Activated CD4-positive, alpha-beta T cell treated with anti-CD3 and anti-CD28 coated beads, Interleukin-2, amount 10 ng/mL, durations not matched to agents 7 days and 5 days (primary cell): ENCODE measurements at places on chromosomes 7 and 10.

GRCh38 chr7:100685631-100686145 lies 8.4 kb downstream of the GIGYF1 start:
- DNase-seq, result no peak

DNA sequence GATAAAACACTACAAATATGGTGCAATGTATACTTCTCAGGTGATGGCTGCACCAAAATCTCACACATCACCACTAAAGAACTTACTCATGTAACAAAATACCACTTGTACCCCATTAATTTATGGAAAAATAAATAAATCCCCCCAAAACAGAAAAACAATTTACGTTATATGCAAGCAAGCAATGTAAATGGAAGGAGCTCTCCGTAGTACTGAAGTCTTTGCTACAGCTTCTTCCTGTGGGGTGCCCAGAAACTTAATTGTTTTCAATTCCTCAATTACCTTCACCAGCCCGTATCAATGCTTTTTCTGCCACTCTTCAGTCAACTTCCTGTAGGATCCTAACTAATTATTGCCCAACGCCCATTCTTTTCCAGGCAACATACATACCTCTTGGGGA lies 138.1 kb downstream of the RELN start:
- no peak for DNase-seq

- peak; percentile 68 for DNase-seq
Measured at GRCh38 chr7:129298268-129298893, 73.6 kb downstream of the AHCYL2 start.

GRCh38 chr10:125038637-125039036 lies 96.7 kb downstream of the ZRANB1 start:
- DNase-seq, result no peak

GRCh38 chr7:131040467-131040932 lies 287.2 kb upstream of the MKLN1 start:
- DNase-seq, result peak; percentile 72

- no peak for DNase-seq
Measured at GRCh38 chr7:64277630-64278029, 36.1 kb upstream of the ZNF736 start.

DNA sequence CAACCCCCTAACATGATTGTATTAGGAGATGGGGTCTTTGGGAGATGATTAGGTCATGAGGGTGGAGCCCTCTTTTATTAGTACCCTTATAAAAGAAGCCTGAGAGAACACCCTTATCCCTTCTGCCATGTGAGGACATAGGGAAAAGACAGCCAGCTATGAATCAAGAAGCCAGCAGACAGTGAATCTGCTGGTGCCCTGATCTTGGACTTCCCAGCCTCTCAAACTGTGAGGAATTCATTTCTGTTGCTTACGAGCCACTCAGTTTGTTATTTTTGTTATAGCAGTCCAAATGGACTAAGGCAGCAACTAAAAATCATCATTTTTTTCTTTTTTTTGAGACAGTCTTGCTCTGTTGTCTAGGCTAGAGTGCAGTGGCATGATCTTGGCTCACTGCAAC lies 59.8 kb downstream of the SLC18A2 start:
- no peak for DNase-seq

- DNase-seq, result no peak
Measured at GRCh38 chr7:36621396-36621795, 102.9 kb downstream of the AOAH start.

GRCh38 chr10:335151-335800 lies 200.0 kb downstream of the ZMYND11 start:
- DNase-seq, result no peak

GRCh38 chr10:79221110-79222051 lies 125.9 kb upstream of the PPIF start:
- DNase-seq, result no peak

- DNase-seq, result no peak
Measured at GRCh38 chr7:118436663-118437062, 212.2 kb downstream of the ANKRD7 start.

- DNase-seq, result no peak
Measured at GRCh38 chr10:103679096-103679790, 176.1 kb downstream of the SH3PXD2A start.

GRCh38 chr7:156892081-156892800 lies 742 bp downstream of the LMBR1 start:
- DNase-seq, result peak; percentile 65

DNA sequence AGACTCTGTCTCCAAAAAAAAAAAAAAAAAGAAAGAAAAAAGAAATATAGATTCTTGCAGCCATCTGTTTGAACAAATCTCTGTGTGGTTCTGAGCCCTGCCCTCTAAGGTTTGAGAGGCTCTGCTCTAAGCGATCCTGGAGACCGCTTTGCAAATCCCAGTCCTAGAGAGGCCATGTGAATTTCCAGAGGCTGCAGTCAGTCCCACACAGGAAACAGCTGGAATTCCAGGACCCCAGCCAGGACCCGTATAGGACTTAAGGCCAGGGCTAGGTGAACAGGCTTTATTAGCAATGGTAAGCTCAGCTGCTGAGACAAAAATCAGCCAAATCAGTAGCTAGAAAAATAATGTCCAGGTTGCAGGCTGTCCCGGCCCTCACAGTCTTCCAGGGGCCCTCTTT lies 154.8 kb downstream of the RPS24 start:
- no peak for DNase-seq

DNA sequence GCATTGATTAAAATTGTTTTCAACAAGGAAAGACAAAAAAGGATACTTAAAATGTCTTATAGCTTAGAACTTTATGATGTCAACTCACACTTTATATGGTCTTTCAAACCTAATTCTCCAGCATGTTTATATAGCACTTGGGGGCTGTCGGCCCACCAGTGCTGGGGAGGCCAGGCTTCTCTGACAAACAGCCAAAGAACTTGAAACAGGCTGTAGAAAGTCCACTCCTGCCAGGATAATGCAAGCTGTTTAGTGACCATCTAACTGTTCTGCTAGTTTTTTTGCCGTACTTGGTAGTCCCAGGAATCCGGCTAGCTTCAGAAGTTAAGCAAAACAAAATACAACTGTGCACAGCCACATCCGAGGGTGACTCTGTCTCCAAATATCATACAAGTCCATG lies 13.6 kb upstream of the SOSTDC1 start:
- no peak for DNase-seq

GRCh38 chr10:127855976-127856375 lies 36.8 kb downstream of the CLRN3 start:
- DNase-seq, result no peak

GRCh38 chr7:97014145-97014750 lies 8.9 kb downstream of the DLX6 start:
- DNase-seq, result no peak

DNA sequence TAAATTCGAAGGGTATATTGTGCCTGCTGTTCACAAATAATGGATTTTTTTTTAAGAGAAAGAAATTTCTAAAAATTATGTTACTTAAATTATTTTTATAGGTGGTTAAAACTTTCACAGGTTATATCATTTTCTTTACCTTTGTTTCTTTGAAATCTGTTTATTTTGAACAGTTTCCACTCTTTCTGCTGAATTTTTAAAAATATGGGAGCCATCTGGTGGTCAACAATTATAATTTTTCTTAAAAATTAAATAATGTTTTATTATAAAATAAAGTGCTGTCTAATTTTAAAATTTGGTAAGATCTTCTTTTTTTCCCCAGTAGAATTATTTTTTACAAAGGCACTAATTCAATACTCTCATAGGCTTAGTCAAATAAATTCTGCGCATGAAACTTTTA lies 263.9 kb downstream of the ETV1 start:
- no peak for DNase-seq

- DNase-seq, result no peak
Measured at GRCh38 chr10:73950155-73950948, 39.4 kb downstream of the PLAU start.

- DNase-seq, result no peak
Measured at GRCh38 chr10:51567271-51567670, 132.1 kb downstream of the CSTF2T start.

- no peak for DNase-seq
Measured at GRCh38 chr7:101558742-101559325, 70.3 kb downstream of the MYL10 start.

DNA sequence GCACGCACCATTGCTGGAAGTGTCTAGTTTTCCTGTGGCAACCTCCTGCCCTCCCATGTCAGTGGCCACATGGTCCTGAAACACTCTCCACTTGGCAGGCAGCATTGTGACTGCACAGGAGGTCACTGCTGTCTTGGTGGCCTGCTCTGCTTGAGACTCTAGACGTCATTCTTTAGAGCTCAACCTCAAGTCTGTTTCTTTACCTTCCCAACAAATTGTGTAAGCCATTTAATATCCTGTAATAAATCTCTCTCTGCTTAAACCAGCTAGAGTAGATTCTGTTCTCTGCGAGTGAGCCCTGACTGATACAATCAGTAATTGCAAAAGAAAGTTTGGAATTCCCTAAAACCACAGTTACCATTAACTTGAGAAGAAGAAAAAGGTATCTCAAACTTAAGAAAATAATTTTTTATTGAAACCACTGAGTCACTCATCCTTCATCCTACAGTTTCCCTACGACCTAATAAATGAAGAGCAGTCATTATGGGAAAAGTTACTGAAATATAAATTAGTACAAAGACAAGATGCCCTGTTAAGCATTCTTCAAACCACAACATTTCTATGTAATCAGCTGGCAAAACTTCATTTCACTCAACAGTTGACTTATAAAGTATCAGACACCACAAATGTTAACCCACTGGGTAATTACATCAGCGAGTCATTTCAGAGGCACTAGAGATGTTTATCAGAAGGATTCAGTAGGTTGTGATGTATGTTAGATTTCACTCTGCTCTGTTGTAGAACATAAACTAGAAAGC lies 18.0 kb downstream of the SLC25A13 start:
- no peak for DNase-seq

DNA sequence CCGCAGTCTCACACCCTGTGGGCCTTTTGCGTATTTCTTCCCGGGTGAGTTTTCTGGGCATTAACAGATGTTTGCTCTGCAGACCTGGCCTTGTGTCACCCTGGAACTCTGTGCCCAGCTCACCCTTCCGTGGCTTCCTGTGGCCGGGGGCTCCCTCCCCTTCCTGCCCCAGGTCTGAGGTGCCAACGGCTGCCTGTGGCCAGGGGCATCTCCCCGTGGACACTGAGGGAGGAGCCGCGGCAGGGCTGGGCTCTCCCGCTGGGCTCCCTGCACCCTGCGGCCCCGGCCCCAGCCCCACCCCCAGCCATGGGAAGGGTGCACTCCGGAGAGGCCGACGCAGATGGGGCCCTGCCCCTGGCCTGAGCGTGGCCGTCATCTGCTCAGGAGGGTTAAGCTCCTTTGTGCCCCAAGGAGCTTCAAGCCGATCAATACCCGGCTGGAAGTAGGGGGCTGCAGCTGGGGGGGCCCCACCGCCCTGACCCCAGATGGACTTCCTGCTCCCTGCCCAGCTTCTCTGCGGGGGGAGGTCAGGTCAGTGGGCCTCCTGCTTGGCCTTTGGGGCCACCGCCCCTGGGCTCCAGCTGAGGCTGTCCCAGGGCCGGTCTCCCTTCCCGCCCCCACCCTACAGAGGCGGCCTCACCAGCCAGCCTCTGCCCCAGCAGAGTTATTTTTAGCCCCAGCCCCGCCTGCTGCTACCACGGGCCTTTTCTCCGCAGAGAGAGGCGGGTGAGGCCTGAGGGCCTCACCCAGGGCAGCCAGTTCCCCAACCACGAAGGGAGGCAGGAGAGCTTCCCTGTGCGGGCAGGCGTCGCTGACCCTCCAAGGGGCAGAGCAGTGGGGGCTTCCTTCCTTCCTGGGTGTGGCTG lies 24.2 kb downstream of the PWWP2B start:
- DNase-seq, result peak; percentile 24
